AG09319 (cell line): ENCODE measurements at places on chromosomes 6 and 20.

DNA sequence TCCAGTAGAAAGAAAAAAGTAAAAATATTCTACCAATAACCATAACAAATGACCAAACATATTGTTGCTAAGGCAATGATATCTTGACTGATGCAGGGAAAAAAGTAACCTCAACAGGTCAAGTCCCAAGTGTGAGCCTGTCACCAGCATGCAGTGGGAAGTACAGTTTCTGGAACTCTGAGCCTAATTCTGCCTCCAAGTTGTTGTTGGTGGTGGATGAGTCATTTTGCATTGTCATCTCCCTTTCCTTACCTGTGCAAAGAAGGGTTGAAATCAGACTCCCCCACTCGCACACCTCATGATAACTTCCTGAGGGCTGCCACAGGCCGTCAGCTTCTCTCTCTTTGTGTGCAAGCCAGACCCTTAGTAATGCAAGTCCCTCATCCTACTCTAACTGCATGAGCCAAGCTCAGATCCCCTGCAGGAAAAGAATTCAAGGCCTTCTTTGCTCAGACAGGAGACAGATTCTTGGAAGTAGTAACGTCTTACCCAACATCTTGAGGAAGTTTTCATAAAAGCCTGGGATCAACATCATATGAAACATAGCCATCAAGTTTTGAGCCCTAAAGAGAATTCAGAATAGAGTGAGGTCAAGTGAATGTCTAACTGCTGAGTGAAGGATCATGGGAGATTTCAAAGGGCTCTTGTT lies 207.6 kb upstream of the FOXA2 start:
- DNase-seq = no peak

- DNase-seq = no peak
These were observed 66.4 kb downstream of the PKHD1 start for GRCh38 chr6:52020945-52021570.

DNA sequence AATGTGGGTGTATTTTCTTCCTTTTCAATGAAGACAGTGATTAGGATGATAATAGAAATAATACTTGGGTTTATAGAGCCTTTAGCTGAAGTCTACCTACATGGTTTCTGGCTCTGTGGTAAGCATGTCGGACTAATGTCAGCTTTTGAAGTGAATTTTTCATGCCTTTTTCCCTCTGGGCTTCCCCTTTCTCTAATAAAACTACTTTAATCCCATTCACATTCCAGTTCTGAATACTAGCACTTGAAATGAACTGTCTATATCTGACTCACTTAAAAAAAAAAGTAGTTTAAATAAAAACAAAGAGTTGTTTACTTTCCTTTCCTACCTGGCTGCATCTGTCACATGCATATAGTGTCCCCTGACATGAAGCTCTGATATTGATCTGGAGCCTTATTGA lies 545.9 kb upstream of the FLRT3 start:
- no peak for DNase-seq

- no peak for DNase-seq
These were observed 116.2 kb upstream of the JAG1 start for GRCh38 chr20:10790013-10790412.

DNA sequence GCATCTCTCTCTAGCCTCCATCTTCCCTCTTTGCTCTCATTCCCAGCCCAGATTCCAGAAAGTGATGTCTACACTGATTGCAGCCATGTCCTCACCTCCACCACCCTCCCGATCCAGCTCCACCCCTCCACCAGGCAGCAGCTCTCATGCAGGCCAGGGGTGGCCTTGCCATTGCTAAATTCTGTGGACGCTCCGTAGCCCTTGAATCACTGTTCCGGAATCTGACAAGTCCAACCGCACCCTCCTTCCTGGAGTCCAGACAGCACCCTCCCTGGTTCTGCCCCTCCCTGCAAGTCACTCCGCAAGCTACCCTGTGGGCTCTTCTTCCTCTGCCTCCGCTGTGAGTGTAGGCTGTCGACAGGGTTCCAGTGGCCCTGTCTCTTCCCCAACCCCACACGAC lies 26.2 kb downstream of the TNXB start:
- peak; percentile 85 for DNase-seq

GRCh38 chr6:139990856-139991465 lies 616.5 kb upstream of the CITED2 start:
- no peak for DNase-seq

DNA sequence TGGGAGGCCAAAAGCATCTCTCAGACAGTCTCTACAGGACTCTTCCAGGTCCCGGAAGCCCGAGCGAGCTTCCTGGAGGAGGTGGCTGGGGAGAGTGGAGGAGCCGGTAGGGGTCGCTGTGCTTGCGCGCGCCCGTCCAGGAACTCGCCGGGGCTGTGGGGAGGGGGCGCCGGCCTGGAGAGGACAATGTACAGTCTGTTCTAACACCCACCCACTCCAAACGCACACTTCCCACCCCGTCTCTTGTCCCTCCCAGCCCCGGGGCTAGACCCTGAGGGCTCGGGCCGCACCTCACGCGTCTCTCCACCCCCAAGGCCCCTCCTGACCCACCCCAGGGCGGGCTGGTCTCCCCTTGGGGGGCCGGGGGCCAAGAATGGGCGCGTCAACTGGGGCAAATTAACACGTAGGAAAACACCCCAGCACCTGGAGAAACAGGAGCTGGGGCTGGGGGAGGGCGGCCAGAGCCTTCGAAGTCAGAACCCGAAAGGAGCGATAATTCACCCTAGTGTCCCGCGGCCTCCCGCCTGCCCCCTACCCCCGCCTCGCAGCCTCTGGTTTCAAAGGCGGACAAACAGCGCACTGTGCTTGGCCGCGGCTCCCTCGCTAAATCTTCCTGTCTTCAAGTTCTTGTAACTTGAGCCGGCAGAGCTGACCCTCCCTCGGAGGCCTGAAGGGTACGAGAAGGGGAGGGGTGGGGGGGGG lies 103.2 kb upstream of the FOXP4 start:
- DNase-seq = no peak

DNA sequence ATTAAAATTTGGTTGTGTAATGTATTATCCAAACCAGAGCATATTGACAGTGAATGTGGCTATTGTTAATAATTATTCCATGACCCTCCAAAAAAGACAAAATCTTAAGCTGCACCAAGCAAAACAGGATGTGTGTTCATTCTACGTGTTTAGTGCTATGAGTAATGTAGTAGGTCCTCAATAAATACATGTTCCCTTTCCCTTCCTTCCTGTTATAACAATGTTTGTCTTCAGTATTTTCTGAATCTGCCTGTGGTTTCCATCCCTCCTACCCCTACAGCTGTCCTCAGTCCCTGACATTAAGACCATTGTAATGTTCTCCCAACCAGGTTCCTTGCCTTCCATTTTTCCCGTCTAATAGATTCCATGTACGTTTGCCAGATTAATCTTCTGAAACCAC lies 163.8 kb downstream of the AIG1 start:
- DNase-seq = no peak
